Ovary (tissue), 10 donors: ENCODE measurements at places on chromosomes 6 and 20. TPM values are rescaled to one million over a fixed set of nuclear protein-coding genes. Genes with fewer than 3 reads are reported as not detected.

Gene TMEM74B
- polyA plus RNA-seq = 0.99 TPM

Gene PPP1R3G
- polyA plus RNA-seq = 0.90 TPM

Gene SRF
- 26.6 TPM for polyA plus RNA-seq

Gene SCRT2
- not detected for polyA plus RNA-seq

Gene BPI
- polyA plus RNA-seq = 2.4 TPM

Gene C20orf144
- polyA plus RNA-seq = not detected

DNA sequence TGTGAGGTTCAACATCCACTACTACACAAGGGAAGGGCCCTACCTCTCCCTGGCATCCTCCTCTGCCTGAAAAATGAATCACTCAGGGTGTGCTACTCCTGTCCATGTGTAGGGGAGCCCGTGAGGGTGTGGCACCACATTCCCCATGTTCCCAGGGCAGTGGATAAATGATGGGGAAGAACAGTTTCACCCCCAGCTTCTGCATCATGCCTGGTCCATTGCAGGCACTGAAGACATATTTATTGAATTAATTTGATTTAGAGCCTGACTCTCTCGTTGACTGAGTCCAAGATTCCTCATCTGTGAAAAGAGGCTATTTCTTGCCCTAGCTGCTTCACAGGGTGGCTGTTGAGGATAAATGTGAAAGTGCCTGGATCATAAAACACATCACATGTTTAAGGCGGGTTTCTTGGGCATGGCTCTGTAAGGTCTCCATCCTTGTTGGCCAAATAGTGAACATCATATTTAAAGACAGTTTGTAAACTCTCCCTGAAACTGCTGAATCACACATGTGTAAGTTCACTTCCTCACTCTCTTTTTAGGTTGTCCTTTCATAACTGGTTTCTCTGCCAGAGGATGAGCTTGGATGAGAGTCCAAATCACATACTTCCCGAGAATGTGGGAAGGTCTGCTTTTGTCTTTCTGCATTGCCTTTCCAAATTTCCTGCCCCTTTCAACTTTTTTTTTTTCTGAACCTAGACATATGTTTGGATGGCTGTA lies 79.7 kb upstream of the FYN start:
- no peaks in the 10 kb centered on the region for H3K4me1 ChIP-seq
- H3K36me3 ChIP-seq = no peaks in the 10 kb centered on the region
- H3K27me3 ChIP-seq = no peaks in the 10 kb centered on the region

GRCh38 chr6:139508023-139508422 lies 133.6 kb upstream of the CITED2 start:
- no peaks in the 10 kb centered on the region for H3K27me3 ChIP-seq
- H3K27ac ChIP-seq = no peak overlapping the region
- peaks cover 2% of the 10 kb centered on the region for H3K4me1 ChIP-seq
- H3K36me3 ChIP-seq = no peaks in the 10 kb centered on the region

GRCh38 chr6:2196079-2196679 lies 49.2 kb downstream of the GMDS start:
- no peak for DNase-seq
- H3K27ac ChIP-seq = no peak overlapping the region
- no peaks in the 10 kb centered on the region for H3K27me3 ChIP-seq
- H3K36me3 ChIP-seq = no peaks in the 10 kb centered on the region
- H3K4me3 ChIP-seq = no peak overlapping the region

GRCh38 chr6:57226221-57226620 lies 4.1 kb upstream of the RAB23 start:
- no peaks in the 10 kb centered on the region for H3K27me3 ChIP-seq
- no peak overlapping the region for H3K4me3 ChIP-seq
- H3K36me3 ChIP-seq = no peaks in the 10 kb centered on the region
- H3K27ac ChIP-seq = no peak overlapping the region
- DNase-seq = no peak

DNA sequence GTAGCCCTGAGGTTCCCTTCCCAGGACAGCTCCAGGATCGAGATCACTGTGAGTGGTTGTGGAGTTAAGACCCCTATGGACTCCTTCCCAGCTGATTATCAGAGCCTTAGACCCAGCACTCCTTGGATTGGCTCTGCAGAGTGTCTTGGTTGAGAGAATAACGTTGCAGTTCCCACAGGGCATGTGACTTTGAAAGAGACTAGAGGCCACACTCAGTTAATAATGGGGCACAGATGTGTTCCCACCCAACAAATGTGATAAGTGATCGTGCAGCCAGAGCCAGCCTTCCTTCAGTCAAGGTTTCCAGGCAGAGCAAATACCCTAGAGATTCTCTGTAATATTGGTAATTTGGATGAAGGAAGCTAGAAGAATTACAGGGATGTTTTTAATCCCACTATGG lies 5.2 kb upstream of the BTN2A2 start:
- no peak for DNase-seq
- H3K27me3 ChIP-seq = no peaks in the 10 kb centered on the region
- H3K4me1 ChIP-seq = no peaks in the 10 kb centered on the region
- no peaks in the 10 kb centered on the region for H3K36me3 ChIP-seq
- no peak overlapping the region for H3K27ac ChIP-seq
- H3K4me3 ChIP-seq = no peak overlapping the region

GRCh38 chr6:137816133-137816579 lies 50.9 kb upstream of the TNFAIP3 start:
- H3K4me1 ChIP-seq = peaks cover 3% of the 10 kb centered on the region
- H3K36me3 ChIP-seq = no peaks in the 10 kb centered on the region
- no peak overlapping the region for H3K27ac ChIP-seq
- H3K27me3 ChIP-seq = no peaks in the 10 kb centered on the region
- no peak overlapping the region for H3K4me3 ChIP-seq

DNA sequence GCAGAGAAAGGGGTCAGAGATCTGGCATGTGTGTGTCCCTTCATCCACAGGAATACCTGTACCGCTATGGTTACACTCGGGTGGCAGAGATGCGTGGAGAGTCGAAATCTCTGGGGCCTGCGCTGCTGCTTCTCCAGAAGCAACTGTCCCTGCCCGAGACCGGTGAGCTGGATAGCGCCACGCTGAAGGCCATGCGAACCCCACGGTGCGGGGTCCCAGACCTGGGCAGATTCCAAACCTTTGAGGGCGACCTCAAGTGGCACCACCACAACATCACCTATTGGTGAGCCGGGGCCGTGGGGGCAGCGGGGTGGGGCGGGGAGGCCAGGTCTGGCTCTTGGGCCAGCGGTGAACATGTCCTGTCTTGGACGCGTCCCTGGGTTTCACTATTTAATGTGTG lies 1.1 kb downstream of the MMP9 start:
- H3K4me1 ChIP-seq = no peaks in the 10 kb centered on the region
- no peak overlapping the region for H3K4me3 ChIP-seq
- no peaks in the 10 kb centered on the region for H3K36me3 ChIP-seq
- DNase-seq = no peak

DNA sequence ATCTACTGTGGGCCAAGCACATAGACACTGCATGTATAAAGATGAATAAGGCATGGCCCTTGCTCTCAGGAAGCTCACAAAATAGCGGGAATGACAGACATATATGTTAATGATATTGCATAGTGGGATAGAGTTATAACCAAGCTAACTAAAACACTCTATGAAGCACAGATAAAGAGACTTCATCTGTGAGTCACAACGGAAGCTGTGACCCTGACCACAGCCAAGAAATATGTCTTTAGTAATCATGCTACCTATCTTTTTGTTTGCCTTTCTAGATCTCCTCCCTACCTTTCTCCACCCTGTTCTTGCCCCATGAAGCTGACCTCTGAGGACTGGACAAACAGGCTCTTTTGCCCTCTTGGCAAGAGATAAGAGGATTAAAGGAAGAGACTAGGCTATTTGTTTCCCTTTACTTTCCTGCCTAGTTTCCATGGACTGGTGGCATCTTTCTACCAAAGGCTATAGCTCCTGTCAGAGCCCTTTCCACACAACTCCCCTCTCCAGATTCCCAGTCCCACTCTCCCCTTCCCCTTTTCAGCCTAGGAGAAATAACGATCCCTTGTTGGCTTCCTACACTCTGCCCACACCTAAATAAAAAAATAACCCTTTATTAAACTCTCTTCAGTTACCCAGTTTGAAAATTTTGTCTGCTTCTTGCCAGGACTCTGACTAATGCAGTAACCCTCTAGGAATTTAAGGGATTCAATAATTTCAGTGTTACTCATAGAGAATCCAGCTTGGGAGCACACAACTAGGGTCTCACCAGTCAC lies 504.9 kb upstream of the MARCKS start:
- no peak overlapping the region for H3K4me3 ChIP-seq
- H3K27ac ChIP-seq = no peak overlapping the region
- H3K36me3 ChIP-seq = no peaks in the 10 kb centered on the region
- DNase-seq = no peak
- H3K27me3 ChIP-seq = no peaks in the 10 kb centered on the region
- H3K4me1 ChIP-seq = peaks cover 2% of the 10 kb centered on the region

GRCh38 chr6:130773860-130774259 lies 53.3 kb upstream of the SMLR1 start:
- no peaks in the 10 kb centered on the region for H3K27me3 ChIP-seq
- H3K4me3 ChIP-seq = no peak overlapping the region
- H3K27ac ChIP-seq = no peak overlapping the region
- DNase-seq = no peak
- no peaks in the 10 kb centered on the region for H3K4me1 ChIP-seq

DNA sequence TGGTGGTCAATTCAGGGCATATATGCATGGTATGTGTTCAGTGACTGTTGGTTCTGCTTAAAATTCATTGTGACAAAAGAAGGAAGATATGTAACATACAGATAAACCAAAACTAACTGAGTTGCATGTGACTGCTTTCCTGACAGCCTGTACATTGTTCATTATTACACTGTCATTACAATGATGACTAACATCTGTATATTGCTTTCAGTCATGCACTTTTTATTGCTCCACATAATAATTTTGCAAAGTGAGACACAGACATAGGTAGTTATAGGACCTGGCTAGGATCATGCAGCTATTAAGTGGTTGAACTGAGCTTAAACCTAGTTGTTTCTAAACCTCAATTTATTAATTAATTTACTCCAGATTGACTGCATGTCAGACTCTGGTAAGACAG lies 703.2 kb downstream of the HDGFL1 start:
- no peaks in the 10 kb centered on the region for H3K36me3 ChIP-seq
- H3K27ac ChIP-seq = no peak overlapping the region
- H3K27me3 ChIP-seq = no peaks in the 10 kb centered on the region
- H3K4me3 ChIP-seq = no peak overlapping the region
- H3K4me1 ChIP-seq = no peaks in the 10 kb centered on the region

- H3K4me1 ChIP-seq = no peaks in the 10 kb centered on the region
- H3K27me3 ChIP-seq = no peaks in the 10 kb centered on the region
- no peak overlapping the region for H3K27ac ChIP-seq
- no peaks in the 10 kb centered on the region for H3K36me3 ChIP-seq
Measured at GRCh38 chr6:46367354-46368168, 123.7 kb downstream of the RCAN2 start.

DNA sequence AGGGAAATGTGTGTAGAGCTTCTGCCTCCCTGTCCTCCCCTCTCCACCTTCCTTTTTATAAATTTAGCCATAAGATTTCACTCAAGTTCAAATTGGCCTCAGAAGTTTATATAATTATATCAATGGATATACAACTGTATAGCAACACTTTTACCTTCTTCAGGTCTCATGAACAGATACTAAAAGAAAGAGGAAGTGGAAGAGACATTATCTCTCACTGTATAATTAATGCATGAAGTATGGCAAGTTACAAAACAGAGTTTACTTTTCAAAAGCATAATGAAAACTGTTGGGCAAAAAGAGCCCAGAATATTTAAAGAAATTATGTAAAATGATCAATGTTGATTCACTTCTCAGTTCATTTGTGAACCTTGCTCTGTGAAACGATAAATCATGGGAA lies 99.7 kb downstream of the PDE7B start:
- no peak overlapping the region for H3K4me3 ChIP-seq
- no peaks in the 10 kb centered on the region for H3K27me3 ChIP-seq
- H3K36me3 ChIP-seq = no peaks in the 10 kb centered on the region

- H3K27me3 ChIP-seq = no peaks in the 10 kb centered on the region
- H3K4me1 ChIP-seq = no peaks in the 10 kb centered on the region
- no peaks in the 10 kb centered on the region for H3K36me3 ChIP-seq
- no peak overlapping the region for H3K27ac ChIP-seq
- DNase-seq = no peak
Measured at GRCh38 chr6:129996387-129996786, 22.0 kb upstream of the L3MBTL3 start.

DNA sequence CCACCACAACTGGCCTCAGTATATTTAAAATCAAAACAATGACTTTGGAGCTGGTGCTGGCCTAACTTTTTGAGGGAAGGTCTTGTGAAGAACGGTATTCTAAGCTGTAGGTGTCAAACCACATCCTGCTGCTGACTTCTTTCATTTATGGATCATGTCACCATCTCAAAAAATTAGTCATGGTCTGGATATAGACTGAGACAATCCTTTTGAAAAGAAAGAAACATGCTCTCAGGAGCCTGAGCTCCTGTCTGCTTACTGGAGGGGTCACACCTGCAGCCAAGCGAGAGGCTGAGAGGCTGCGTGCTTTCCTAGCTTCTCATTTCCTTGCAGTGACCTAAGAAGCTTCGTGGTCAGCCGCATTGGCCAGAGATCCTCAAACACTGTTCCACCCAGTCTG lies 55.2 kb downstream of the TIAM2 start:
- H3K4me1 ChIP-seq = no peaks in the 10 kb centered on the region
- no peaks in the 10 kb centered on the region for H3K36me3 ChIP-seq
- no peak for DNase-seq
- no peak overlapping the region for H3K4me3 ChIP-seq
- H3K27me3 ChIP-seq = no peaks in the 10 kb centered on the region

DNA sequence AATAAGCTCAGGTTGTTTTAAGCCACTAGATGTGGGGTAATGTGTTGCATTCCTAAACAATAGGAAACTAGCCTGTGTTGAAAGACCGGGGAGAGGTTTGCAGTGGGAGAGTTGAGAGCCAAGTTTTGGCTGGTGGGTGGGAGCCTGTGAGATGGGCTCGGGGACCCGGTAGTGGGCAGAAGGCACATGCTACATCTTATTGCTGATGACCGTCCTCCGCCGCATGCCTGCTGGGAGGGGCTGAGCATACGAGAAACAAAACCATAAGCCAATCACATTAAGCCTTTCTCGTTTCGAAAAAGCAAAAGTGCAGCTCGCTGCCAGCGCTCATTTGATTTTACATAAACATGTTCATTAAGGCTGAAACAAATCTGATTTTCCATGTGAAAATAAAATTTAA lies 57.4 kb upstream of the MPC1 start:
- no peak overlapping the region for H3K4me3 ChIP-seq
- H3K4me1 ChIP-seq = no peaks in the 10 kb centered on the region
- DNase-seq = no peak
- H3K27me3 ChIP-seq = no peaks in the 10 kb centered on the region
- H3K36me3 ChIP-seq = no peaks in the 10 kb centered on the region

GRCh38 chr20:1656844-1657243 lies 735 bp downstream of the SIRPG start:
- no peak overlapping the region for H3K4me3 ChIP-seq
- no peak for DNase-seq

DNA sequence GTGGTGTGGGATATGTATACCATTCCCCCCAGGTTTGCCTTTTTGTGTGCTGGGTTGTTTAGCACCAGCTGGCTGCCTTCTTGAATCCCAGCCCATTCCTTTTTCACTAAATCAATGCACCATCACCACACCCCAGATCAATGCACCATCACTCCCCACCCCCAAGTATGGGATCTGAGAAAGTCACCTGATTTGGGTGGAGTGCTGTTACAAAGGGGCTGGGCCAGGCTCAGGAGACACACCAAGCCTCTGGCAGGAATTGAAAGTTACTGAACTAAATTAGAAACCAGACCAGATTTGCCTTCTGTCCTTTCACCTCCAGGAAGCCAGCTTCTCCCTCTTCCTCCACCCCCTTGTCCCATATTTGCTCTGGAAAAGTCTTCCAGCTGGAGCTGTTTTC lies 19.6 kb upstream of the PKHD1 start:
- no peak for DNase-seq
- H3K27ac ChIP-seq = no peak overlapping the region
- H3K4me1 ChIP-seq = no peaks in the 10 kb centered on the region
- no peaks in the 10 kb centered on the region for H3K36me3 ChIP-seq
- H3K27me3 ChIP-seq = no peaks in the 10 kb centered on the region
